ENCODE measurements at places on chromosomes 1 and 21.

DNA sequence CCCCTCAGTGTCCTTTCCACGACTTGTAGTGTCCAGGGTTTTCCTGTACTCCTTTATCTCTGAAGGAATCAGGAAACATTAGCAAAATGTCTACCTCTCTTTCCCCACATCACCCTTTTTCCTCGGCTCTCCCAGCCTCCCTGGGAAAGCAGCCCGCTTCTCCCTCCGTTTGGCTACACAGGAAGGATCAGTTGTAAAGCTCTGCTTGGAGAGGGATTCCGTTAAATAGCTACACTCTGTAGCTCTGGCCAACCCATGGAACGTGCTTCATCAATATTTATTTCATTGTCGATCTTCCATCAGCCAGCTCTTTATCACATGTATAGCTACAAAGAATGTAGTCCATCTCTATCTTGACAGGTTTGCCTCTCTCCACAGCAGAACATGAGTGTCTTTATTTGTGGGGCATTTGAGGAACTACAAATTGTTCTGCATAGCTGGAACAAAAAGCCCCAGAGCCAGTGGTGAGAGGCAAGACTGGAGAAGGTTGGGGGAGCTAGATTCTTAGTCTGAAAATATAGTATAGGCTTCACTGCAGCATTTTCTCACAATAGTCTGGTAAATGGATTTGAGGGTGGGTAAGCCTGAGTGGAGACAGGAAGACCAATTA lies 191.8 kb downstream of the SLC35F3 start:
- no peak for DNase-seq

- no peak for DNase-seq
Measured at GRCh38 chr1:205340676-205341075, 16.0 kb downstream of the KLHDC8A start.

DNA sequence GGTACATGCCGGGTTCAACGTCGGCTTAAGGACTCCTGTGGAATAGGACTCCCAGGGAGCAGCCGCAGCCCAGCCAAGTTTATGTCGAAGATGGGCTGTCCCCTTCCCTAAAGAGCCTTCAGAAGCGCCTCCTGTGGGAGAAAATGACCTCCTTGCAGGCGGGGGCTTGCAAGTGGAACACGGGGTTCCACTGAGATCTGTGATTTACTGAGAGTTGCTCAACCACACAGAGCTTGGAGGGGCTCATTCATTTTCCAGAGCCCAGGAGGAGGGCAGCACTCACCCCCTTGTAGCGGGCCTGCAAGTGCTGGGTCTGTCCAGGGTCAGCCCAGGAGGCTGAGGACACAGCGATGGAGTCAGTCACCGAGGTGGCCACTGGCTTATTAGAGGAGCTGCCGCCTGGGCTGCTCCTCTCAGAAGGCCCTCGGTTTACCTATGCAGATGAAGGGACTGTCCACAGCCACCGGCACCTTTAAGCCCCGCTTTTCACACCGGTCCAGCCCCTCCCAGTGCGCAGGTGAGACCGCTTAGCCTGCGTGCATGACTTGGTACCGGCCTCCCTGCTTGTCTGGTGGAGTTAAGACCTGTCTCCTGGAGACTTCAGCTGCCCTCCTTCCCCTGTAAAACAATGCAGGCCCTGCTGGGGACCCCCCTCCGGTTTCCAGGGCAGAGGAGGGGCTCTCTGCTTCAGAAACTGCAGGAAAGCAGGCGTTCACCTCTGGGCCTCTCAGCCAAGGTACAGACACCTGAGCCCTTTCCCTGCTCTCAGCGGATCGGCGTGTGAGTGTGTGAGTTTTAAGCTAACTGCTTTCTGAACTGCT lies 57.5 kb downstream of the ATP5PO start:
- DNase-seq, result no peak

DNA sequence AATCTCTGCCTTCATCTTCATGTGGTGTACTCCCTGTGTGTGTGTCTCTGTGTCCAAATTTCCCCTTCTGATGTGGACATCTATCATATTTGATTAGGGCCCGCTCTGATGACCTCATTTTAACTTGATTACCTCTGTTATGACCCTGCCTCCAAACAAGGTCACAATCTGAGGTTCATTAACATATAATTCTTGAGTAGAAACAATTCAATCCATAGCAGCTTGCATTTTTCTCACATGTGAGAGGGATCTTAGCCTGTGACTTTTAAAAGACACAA lies 130.9 kb upstream of the RAB4A start:
- no peak for DNase-seq

GRCh38 chr1:23964790-23965740 lies 5.4 kb downstream of the PNRC2 start:
- DNase-seq, result no peak

DNA sequence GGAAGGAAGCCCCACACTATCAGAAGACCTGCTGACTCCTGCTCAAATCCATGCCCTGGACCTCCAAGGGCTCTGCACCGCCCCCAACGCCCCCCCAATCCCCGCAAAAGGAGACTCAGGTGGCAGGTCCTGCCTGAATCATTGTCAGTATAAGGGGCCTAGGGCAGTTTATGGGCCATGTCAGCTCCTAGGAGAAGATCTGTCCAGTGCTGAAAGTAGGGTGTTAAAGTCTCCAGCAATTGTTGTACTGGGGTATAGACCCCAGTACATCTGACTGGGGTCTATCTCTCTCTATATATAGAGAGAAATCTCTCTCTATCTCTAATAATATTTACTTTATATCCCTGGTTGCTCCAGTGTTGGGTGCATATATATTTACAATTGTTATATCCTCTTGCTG lies 12.1 kb upstream of the OLIG2 start:
- DNase-seq, result no peak

- DNase-seq, result no peak
Measured at GRCh38 chr1:151832318-151832980, 847 bp upstream of the RORC start.

DNA sequence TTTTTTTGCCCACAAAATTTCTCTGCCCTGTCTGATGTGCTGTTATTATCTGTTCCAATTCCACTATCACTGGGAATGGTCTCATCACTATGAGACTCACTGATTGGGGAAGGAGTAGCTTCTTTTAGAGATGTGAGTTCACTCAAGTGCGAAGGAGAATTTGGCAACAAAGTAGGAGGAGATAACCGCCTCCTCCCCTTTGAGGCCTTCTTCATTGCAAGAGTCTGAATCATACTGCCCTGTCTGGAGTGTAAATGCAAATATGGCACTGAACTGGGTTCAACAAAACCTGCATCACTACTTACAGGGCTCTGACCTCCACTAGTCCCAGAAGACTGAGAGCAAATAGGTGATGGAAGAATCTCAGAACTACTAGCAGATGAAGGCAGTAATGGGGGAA lies 83.4 kb downstream of the ASH1L start:
- DNase-seq, result no peak

- no peak for DNase-seq
Measured at GRCh38 chr1:202251424-202252256, 58.0 kb downstream of the LGR6 start.

- no peak for DNase-seq
Measured at GRCh38 chr21:35801391-35801790, 258.9 kb downstream of the SETD4 start.

- DNase-seq, result no peak
Measured at GRCh38 chr1:118032883-118033282, 103.3 kb downstream of the WDR3 start.

- no peak for DNase-seq
Measured at GRCh38 chr1:16150508-16150907, 5.4 kb downstream of the EPHA2 start.

GRCh38 chr1:64811131-64811530 lies 66.3 kb downstream of the RAVER2 start:
- no peak for DNase-seq

DNA sequence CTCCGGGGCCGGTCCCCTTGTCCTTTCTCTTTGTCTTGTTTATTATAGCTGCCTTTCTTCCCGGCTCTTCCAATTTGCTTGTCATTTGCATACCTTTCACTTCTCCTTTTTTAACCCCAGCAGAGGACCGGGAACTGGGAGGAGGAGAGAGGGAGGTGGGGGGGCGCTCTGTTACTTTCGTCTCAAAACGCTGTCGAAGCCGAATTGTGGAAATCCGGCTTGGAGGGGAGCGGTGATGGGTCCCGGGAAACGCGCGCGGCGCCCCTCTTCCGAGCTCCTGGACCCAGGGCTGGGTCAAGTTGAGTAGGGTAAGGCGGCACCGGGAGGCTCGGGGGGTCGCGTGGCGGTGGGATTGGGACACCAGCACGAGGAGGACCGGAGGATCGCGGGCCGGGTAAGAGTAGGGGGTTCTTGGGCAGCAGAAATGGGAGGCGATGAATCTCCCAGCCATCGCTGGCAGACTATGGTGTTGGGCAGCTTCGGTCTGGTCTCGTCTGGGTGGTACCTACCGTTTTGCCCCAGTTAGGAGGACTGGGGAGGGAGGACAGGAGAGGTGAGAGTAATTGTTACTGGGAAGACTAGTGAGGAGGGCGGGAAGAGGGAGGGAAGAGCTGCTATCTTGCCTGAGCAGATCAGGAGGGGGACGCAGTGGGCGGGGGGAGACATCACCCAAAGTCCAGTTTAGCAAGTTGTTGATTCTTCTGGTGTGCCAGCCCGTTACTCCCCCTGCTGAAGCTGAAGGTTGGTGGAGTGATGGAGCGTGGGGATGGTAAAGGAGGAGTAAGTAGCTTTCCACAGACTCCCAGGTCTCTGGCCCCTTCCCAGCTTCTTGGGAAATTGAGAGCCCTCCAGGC lies 1.5 kb downstream of the PROX1 start:
- DNase-seq, result no peak

- peak; percentile 79 for DNase-seq
Measured at GRCh38 chr21:41786509-41786987, 19.7 kb upstream of the RIPK4 start.

DNA sequence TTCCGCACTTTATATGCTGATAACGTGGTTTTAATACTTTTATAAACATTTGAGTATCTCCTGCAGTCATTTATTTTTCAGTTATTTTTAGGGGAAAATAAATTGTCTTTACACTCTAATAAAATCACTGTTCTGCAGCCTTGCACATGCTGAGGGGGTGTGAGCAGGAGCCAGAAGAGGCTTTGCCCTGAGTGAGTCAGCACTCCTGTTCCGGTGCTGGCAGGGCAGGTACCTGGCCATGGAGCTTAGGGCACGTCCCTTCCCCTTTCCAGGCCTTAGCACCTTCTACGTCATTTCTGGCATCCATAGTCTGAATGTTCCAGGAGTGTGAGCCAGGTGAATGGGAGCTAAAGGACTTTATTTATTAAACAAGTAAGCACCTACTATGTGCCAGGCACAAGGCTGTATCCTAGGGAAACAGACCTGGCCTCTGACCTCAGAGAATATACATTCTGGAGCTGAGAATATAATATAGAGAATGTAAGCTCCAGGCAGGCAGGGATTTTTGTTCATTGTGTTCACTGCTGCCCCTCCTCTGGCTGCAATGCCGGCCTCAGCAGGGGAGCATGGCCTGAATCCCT lies 402.9 kb downstream of the PTPRU start:
- no peak for DNase-seq

DNA sequence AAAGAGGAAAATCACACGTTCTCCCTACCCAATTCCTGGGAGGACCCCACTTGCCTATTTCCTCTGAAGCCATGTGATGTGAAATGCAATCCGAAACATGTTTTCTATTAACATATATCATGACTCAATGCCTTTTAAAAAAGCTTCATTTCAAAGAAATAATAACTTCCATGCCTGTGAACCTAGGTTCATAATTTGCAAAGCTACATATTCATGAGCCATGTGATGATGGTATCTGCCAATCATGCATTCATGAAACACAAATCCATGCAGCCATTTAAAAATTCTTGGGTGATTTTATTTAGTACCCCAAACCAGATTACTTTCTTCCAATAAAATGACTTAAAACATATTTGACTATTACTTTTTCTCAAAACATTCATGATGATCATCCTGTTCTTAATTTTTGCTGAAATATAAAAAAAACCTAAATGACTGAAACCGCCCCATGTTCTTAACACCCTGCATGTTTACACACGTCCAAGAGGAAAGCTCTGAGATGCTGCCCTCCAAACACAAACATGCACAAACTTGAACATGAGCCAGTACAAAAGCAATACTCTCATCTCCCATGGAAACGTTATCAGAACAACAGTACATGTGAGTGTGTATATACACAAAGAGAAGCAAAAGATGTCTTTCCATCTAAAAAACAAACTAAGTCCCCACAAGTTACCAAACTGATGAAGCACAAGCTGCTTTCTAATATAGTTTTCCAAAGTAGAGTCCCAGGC lies 140.1 kb downstream of the TGFBR3 start:
- no peak for DNase-seq

- no peak for DNase-seq
Measured at GRCh38 chr1:104295511-104295910, 545.8 kb downstream of the AMY1C start.

GRCh38 chr1:156225677-156226014 lies 12.8 kb downstream of the PMF1 start:
- no peak for DNase-seq

DNA sequence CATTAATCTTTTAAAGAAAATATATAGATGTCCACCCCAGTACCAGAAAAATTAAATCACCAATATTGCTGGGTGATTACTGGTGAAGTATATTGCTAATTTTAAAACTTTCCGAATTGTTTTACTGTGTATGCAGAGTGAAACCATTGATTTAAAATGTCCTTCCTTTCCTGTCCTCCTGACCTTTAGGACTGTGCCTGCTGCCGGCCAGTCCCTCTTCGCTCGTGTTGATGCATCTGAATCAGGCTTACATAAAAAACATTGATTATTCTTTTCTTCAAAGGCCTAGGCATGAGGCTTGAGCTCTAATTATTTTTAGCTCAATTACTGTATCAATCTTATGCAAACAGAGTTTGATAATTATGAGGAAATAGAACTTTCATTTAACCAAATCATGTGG lies 1128.1 kb downstream of the BRINP3 start:
- no peak for DNase-seq

- DNase-seq, result no peak
Measured at GRCh38 chr1:240337781-240338180, 246.1 kb downstream of the FMN2 start.

GRCh38 chr1:212635141-212635631 lies 26.6 kb downstream of the ATF3 start:
- no peak for DNase-seq

GRCh38 chr1:160375788-160376524 lies 9.1 kb downstream of the NHLH1 start:
- no peak for DNase-seq

DNA sequence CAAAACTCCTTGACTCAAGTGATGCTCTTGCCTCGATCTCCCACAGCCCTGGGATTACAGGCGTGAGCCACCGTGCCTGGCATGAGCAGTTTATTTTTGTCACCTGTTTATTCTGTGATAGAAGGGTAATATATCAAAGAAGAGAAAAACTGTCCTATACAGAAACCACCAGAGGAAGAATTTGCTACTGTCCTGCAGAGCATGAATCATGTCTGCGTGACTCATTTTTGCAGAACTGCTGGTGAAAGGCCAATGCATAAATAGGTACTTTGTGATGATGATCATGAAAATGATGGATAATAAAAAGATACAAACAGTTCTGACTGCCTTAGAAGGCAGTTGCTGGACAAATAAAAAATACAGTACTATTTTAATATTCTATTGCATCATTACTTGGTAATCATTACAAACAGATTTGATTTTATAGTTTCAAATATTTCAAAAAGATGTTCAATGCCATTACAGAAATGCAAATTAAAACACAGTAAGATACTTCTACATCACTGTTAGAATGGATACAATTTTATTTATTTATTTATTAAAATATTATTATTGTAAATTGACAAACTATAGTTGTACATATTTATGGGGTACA lies 26.5 kb downstream of the RIPPLY3 start:
- DNase-seq, result peak; percentile 71

- DNase-seq, result no peak
Measured at GRCh38 chr1:74767490-74767889, 34.5 kb downstream of the TYW3 start.

GRCh38 chr1:3497521-3497920 lies 43.1 kb downstream of the ARHGEF16 start:
- no peak for DNase-seq
